BJ (cell line): ENCODE measurements at places on chromosomes 3 and 15.

DNA sequence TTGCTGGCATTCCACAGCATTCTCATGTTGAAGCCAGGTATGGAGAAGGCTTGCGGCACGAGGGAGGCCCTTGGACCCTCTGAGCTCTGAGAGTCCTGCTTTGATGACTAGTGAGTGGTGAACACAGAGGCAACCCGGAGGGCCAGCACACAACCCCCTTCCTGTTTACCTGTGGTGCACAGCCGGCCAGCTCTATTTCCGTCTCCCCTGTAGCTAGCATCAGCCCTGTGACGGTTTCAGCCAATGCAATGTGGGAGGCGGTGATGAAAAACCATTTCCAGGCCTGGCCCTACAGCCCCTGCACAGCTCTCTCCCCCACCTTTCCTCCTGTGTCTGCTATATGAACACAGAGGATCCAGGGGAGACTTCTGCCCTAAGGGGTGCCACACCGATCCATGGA is 76.8 kb upstream of the KLHL25 start:
- DNase-seq, result no peak

GRCh38 chr15:29539736-29540135 is 270.1 kb upstream of the NSMCE3 start:
- DNase-seq, result no peak

GRCh38 chr3:175941352-175941751 is 1082.2 kb downstream of the NAALADL2 start:
- DNase-seq, result no peak

DNA sequence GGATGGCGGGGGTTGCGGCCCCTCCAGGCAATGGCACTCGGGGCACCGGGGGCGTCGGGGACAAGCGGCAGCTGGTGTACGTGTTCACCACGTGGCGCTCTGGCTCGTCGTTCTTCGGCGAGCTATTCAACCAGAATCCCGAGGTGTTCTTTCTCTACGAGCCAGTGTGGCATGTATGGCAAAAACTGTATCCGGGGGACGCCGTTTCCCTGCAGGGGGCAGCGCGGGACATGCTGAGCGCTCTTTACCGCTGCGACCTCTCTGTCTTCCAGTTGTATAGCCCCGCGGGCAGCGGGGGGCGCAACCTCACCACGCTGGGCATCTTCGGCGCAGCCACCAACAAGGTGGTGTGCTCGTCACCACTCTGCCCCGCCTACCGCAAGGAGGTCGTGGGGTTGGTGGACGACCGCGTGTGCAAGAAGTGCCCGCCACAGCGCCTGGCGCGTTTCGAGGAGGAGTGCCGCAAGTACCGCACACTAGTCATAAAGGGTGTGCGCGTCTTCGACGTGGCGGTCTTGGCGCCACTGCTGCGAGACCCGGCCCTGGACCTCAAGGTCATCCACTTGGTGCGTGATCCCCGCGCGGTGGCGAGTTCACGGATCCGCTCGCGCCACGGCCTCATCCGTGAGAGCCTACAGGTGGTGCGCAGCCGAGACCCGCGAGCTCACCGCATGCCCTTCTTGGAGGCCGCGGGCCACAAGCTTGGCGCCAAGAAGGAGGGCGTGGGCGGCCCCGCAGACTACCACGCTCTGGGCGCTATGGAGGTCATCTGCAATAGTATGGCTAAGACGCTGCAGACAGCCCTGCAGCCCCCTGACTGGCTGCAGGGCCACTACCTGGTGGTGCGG is 1.9 kb downstream of the CHST2 start:
- DNase-seq, result peak; percentile 11

DNA sequence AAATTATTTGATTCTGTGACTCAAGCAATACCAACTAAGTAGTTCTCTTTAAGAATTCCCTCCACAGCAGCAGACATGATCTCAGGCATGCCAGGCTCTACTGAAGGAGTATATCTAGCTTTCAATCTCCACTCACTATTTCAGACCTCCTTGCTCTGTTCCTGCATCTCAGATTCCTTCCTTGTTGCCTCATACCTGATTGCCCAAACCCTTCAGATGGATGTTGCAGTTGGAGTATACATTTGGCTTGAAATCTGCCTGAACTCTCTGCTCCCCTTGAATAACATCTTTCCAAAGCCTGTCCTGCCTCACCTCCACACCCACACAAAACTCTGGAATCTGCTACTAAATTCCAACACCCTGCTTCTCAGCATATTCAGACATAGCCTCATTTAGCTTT is 19.8 kb upstream of the TM4SF4 start:
- peak; percentile 54 for DNase-seq

DNA sequence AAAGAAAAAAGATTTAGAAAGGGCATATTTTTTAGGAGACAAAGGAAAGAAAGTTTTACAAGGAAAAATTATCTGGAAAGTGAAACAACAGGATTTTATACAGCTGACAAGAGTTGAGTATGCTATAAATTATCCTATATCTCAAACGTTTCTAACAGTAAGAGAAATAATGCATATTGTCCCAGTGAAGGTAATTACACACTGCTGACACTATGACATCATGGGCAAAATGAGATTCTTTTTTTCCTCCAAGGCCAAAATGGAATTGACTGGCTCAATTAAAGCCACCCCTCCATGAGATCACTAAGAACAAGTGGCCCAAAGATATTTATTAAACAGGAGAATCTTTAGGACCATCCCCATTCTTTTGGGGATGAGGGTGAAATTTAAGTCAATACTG is 72.0 kb upstream of the CDIN1 start:
- no peak for DNase-seq

DNA sequence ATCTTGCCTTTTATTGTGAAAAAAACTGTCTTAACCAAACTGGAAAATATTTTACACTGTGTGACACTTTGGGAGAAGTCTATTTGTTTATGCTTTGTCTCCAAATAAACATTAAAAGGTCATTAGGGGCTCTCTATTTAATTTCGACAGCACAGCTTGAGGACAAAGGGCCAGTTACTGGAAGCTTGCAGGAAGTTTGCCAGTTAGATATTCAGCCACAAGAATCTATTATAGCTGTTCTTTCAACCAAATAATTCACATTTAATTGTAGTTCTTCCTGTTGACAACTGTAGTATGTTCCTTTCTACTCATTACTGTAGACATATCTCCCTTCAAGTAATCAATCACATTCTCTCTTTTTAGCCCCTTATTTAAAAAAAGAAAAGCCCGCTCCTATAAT is 6.1 kb downstream of the CP start:
- DNase-seq, result no peak
